H1 (cell line): ENCODE measurements at places on chromosomes 2 and 18. TPM values are rescaled to one million over a fixed set of nuclear protein-coding genes. Genes with fewer than 3 reads are reported as not detected.
A peak's percentile ranks its signal among the peaks of the same experiment; 100 is the strongest.

GRCh38 chr2:47013383-47013782, 97.8 kb upstream of the MCFD2 start:
- no peak for DNase-seq

- DNase-seq: no peak
These were observed 202.1 kb downstream of the RNF144A start for GRCh38 chr2:7119132-7119835.

- no peak for DNase-seq
These were observed 57.7 kb downstream of the HAUS1 start for GRCh38 chr18:46161703-46162396.

DNA sequence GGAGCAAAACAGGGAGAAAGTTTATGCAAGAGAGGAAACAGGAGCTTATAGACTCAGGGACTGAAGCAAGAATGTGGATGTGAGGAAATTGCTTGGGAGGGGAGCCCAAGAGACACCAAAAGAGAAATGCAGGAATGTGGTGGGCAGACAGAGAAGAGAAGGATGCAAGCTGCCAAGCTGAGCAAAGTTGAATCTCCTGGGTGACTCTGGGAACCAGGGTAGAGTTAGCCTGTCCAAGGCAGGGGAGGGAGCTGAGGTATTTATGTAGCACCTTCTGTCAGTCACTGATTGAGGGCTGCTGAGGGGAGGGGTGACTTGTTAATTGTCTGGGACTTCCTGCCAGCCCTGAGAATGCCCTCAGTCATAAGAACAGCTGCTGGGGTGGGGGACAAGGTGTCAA, 464.3 kb downstream of the NBAS start:
- no peak for DNase-seq

GRCh38 chr18:23689031-23689615, at the start of gene LAMA3:
Gene LAMA3, plus strand, starts transcription at chr18:23689453. Its CDS starts 231 bp downstream, at chr18:23689684.
- DNase-seq: peak; percentile 73

GRCh38 chr2:85753525-85754312, at the start of gene ATOH8:
Gene ATOH8, plus strand, starts transcription at chr2:85753991. Its CDS starts 199 bp downstream, at chr2:85754190.
- peak; percentile 19 for DNase-seq

GRCh38 chr18:58449464-58449863, 179.4 kb downstream of the ALPK2 start:
- DNase-seq: no peak

Gene SP5
- 0.31 TPM in 1 of 2 replicates, not detected in the other for total RNA-seq
